ENCODE measurements at places on chromosomes 4 and X. TPM values are rescaled to one million over a fixed set of nuclear protein-coding genes. Genes with fewer than 3 reads are reported as not detected.

Gene GPR119
- not detected for total RNA-seq

Gene PCDH18
- total RNA-seq: not detected

Gene MAGEA9B
- not detected for total RNA-seq

Gene KLB
- total RNA-seq: 0.08 TPM

Gene HOPX
- not detected for total RNA-seq

Gene RELL1
- total RNA-seq: 7.7 TPM

Gene CT83
- total RNA-seq: not detected

Gene SYTL5
- total RNA-seq: 0.34 TPM

Gene NIPAL1
- total RNA-seq: 0.78 TPM

Gene BEND2
- not detected for total RNA-seq

Gene FOXP3
- total RNA-seq: 0.14 TPM

Gene NXF3
- not detected for total RNA-seq

Gene SPANXA1
- total RNA-seq: 0.38 TPM

Gene PAGE4
- total RNA-seq: not detected

Gene PCDH10
- total RNA-seq: 0.30 TPM

Gene TMEM165
- total RNA-seq: 51.9 TPM

Gene PABPC1L2A
- not detected for total RNA-seq

Gene RBM46
- not detected for total RNA-seq

Gene CCDC120
- total RNA-seq: 3.0 TPM

Gene AMER1
- 2.5 TPM for total RNA-seq

Gene USP17L21
- not detected for total RNA-seq

Gene RTL9
- total RNA-seq: 0.09 TPM

Gene GPRIN3
- 1.5 TPM for total RNA-seq

Gene TEC
- 2.5 TPM for total RNA-seq

Gene S100P
- total RNA-seq: 54.2 TPM

Gene HS3ST1
- total RNA-seq: 0.59 TPM

Gene GSPT2
- total RNA-seq: 7.4 TPM
